ENCODE measurements at places on chromosomes 6 and 20. TPM values are rescaled to one million over a fixed set of nuclear protein-coding genes. Genes with fewer than 3 reads are reported as not detected.

Gene TREML2
- 23.5 TPM for total RNA-seq

Gene CDYL
- total RNA-seq, result 32.5 TPM

Gene EMILIN3
- total RNA-seq, result not detected

DNA sequence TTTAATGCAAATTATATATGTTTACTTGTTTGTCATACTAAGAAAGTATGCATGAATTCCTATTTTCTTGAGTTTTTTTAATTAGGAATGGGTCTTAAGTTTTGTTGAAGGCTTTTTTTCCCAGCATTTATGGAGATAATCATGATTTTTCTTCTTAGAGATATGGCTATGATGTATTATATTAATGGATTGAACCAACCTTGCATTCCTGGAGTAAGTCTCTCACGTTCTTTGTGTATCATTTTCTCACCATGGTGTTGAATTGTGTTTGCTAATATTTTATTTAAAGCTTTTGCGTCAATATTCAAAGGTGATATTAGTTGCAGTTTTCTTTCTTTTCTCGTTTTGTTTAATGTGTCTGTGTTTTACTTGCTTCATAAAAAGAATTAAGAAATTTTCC is 48.4 kb upstream of the SLC35D3 start:
- DNase-seq, result no peak
- H3K4me3 ChIP-seq, result no peak overlapping the region
- H3K27me3 ChIP-seq, result no peaks in the 10 kb centered on the region
- no peaks in the 10 kb centered on the region for H3K4me1 ChIP-seq

Measured in activated CD8-positive, alpha-beta T cell treated with anti-CD3 and anti-CD28 coated beads, Interleukin-2, amount 10 ng/mL, durations not matched to agents 7 days and 5 days (primary cell).